Renal cortical epithelial cell (primary cell): ENCODE measurements at places on chromosomes 5 and 9. TPM values are rescaled to one million over a fixed set of nuclear protein-coding genes. Genes with fewer than 3 reads are reported as not detected.

TAF11L5 gene
- not detected in 2 replicates for total RNA-seq

FCN1 gene
- total RNA-seq = not detected in 2 replicates

TRPM6 gene
- total RNA-seq = 0.15 and 0.17 TPM in 2 replicates

PRUNE2 gene
- 30.4 and 38.8 TPM in 2 replicates for total RNA-seq

DNAH5 gene
- 3.6 and 7.7 TPM in 2 replicates for total RNA-seq

CYLC2 gene
- not detected in 2 replicates for total RNA-seq

KIF24 gene
- total RNA-seq = 1.9 and 3.5 TPM in 2 replicates

SLC36A3 gene
- not detected in 2 replicates for total RNA-seq

LHX2 gene
- not detected in 2 replicates for total RNA-seq

SNCB gene
- total RNA-seq = not detected in 2 replicates

FUT7 gene
- total RNA-seq = not detected in 2 replicates

DNA sequence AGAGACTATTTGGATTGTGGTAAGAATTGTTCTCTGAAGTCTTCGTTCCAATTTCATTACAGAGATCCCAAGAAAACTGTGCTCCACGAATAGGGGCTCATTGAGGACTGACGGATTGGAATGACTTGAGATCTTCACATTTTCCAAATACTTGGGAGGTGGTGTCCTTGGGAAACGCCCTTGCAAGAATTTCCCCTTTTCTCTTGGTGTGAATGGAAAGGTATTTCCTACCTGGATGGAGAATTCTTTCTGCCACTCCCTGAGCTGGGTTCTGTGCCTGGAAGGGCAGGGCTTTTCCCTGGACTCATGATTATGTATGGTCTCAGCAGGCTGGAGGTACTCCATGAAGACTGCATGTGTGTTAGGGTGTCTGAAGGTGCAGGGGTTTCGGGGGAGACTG is 53.9 kb downstream of the SNX18 start:
- no peak for DNase-seq

GRCh38 chr5:169571355-169571754 is 12.2 kb upstream of the SPDL1 start:
- DNase-seq = no peak

DNA sequence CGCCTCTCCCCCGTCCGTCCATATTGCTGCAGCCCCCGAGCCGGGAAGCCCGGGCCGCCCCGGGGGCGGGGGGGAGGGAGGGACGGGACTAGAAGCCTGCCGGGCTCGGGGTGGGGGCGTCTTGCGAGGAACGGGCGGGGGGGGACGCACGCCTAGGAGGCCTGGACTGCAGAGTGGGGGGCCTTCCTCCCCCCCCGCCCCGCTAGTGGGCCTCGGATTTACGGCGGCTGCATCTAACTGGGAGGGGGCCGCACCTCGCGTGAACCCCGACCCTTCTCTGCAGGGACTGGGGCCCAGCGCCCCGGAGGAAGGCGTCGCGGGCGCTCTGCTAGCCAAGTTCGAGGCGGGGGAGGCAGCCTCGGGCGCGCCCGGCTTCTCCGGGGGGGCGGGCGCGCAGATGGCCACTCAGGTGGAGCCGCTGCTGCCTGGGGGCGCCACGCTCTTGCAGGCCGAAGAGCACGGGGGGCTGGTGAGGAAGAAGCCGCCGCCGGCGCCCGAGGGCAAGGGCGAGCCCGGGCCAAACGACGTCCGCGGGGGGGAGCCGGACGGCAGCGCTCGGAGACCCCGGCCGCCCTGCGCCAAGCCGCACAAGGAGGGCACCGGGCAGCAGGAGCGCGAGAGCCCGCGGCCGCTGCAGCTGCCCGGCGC is at the start of gene LARP1:
TSS of gene LARP1 (plus strand) at position 17 of the 648 bp plus-strand sequence. CDS start at position 398, 381 bp downstream.
- DNase-seq = no peak

DNA sequence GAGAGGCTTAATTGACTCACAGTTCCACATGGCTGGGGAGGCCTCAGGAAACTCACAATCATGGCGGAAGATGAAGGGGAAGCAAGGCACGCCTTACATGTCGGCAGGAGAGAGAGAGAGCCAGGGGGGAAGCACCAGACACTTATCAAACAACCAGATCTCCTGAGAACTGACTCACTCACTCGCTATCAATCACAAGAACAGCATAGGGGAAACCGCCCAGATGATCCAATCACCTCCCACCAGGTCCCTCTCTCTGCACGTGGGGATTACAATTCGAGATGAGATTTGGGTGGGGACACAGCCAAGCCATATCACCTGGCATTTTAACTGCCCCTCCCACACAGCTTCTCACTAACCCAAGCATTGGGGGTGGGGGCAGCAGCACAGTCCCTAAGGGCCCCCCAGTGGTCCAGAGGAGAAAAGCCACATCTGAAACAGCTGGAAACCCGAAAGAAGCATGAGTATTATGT is 76.1 kb upstream of the ASS1 start:
- peak; percentile 21 for DNase-seq

GRCh38 chr5:150144246-150144801 is 11.3 kb downstream of the PDGFRB start:
- DNase-seq = no peak

- peak; percentile 76 for DNase-seq
These were observed 194.0 kb downstream of the EFNA5 start for GRCh38 chr5:107476783-107477182.

DNA sequence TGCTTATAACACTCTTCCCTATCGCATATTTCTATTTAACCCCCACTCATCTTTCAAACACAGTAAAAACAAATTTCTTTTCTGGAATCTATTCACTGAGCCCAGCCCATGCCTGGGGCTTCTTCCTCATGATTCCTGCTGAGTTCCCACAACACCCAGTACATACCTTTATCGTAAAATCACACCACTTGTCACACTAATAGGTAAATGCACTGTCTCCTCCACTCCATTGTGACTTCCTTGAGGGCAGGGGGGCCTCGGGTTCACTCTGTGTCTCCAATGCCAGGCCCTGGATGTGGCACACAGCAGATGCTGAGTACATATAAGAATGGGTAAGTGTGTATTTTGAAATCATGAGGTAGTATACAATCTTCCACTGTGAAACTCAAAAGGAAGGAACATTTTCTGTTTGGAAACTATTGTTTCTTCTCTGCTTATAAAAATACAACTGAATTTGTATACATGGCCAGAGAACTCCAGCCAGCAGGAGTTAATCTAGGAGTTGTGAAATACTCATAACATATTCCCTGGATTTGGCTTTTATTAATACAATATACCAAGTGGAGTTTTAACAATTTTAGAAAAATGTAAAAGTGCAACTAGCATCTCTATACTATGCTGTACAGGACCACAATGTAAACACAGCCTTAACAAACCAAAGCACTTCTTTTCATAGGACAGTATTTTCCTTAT is 7.2 kb downstream of the PLK2 start:
- DNase-seq = peak; percentile 65

DNA sequence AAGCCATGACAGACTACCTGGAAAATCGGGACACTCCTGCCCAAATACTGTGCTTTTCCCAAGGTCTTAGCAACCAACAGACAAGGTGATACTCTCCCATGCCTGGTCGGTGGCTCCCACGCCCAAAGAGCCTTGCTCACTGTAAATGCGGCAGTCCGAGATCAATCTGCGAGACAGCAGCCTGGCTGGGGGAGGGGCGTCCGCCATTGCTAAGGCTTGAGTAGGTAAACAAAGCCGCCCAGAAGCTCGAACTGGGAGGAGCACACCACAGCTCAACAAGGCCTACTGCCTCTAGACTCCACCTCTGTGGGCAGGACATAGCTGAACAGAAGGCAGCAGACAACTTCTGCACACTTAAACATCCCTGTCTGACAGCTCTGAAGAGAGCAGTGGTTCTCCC is 272.1 kb upstream of the CCNG1 start:
- no peak for DNase-seq

DNA sequence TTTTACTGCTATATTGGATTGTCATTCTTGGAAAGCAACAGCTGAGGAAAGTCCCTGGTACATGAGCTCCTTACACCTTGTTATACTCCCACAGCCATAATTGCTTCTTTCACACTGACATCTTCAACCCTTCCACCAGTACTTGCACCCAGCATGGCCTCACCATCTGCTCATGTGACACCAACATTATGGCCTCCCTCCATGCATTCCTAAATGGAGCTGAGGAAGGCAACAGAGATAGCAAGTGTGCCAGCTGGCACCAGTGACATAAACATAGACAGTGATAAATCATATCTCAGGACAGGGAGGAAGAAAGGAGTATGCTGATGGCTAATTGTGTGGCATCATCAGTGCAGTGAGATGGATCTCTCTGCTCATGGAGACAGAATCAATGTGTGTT is 119.5 kb downstream of the BAAT start:
- DNase-seq = no peak

GRCh38 chr5:179195561-179196404 is 135.6 kb downstream of the ZNF354C start:
- DNase-seq = no peak

GRCh38 chr5:14009575-14009974 is 65.1 kb upstream of the DNAH5 start:
- no peak for DNase-seq

- peak; percentile 60 for DNase-seq
These were observed 179.2 kb downstream of the RFK start for GRCh38 chr9:76215066-76215465.

DNA sequence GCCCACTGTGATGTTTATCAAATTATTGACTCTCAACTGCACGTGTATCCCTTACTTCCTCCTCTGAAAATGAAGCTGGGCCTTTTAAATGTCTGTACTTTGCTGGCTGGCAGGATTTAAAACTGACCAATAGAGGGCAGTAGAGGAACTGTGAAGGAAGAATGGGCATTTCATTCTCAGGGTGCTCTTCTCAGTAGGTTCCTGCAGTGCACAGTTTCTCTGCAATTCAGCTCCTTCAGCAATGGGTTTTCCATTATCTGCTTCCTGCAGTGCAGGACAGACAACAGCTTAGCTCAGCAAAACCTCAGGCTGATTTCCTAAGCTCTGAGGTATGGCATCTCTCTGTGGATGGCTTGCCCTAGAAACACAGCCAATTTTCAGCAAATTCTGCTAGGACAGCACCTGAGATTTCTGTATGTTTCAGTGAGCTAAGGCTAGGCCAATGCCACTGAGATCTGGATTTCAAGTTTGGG is 298.4 kb upstream of the PRDM9 start:
- DNase-seq = peak; percentile 68

DNA sequence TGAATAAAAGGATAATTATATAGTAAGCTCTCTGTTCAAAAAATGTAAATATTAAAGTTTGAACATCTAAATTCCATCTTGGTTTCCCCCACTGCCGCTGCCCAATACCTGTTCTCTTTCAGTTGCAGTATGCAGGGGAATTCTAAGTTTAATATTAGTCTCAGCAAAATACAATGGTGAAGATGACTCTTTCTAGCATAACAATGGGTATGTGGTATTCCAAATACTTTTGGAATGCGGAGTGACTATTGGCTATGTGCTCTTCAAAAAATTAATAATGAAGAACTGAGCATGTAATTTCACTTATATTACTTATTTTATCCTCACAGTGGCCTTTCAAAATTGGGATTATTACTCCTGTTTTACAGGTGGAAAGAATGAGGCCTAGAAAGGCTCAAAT is 3.4 kb downstream of the CDKN2B-AS1 start:
- no peak for DNase-seq

- no peak for DNase-seq
These were observed 357.8 kb downstream of the TMEM38B start for GRCh38 chr9:106052166-106052565.

DNA sequence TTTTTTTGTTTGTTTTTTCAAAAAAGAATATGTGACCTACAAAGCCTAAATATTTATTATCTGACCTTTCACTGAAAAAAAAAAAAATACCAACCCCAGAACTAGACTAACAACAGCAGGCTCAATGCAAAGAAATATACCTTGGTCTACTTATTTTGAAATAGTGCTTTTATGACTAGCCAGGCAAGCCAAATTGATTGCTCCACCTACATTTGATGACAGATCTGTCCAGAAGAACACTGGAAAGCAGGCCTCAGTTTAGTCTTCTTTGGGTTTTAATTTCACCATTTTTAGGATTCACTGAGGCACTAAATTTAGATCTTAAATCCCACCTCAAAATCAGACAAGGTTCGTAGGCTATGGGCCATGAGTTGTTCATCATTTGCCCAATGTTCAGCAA is 97.3 kb downstream of the PLPP1 start:
- DNase-seq = no peak

DNA sequence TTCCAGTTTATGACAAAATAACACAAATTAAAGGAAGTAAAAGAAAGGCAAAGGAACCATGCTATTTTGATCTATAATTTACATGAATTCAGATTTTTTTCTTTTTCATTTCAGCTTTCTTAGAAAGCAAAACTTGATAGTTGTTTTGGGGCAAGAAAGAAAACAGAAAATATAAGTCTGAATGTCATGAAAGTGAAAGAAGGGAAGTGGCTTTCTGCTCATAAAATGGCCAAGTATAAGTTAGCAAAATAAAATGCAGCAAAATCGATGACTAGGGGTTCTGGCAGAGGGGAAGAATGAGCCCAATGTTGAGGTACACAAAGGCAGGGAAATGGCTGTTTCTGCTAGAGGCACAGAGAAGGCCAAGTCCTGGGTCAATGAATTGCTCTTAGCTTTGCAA is 3.0 kb upstream of the IFNW1 start:
- DNase-seq = no peak

DNA sequence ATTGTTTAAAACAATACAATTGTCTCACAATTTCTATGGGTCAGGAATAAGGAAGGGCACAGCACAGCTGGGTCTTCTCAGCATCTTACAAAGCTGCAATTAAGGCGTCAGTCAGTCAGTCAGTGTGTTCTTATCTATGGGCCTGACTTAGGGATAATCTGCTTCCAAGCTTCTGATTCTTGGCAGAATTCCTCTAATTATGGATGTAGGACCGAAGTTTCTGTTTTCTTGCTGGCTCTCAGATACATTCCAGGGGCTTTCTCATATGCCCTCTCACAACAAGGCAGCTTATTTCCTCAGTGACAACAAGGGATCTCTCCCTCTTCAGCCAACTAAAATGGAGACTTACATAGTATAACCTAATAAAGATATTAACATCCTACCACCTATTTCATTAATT is 1925.3 kb upstream of the ACO1 start:
- no peak for DNase-seq

DNA sequence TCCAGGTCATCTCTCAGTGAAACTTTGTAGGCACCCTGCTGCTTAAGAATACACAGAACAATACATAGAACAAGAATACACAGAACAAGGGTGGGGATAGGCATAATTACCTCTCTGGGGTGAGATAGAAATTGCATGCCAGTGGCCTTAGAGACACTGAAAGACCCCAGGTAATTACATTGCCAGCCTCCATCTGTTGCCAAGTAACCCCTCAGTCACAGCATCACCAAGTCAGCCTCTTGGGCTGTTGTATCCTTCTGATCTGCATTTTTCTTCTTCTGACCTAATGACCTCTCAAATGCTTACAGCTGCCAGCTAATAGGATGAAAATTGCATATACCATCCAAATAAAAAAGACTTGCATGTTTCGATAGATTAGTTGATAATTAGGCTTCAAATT is 167.7 kb downstream of the GRIA1 start:
- DNase-seq = no peak

- DNase-seq = no peak
These were observed 71.1 kb upstream of the HSPB3 start for GRCh38 chr5:54384356-54384933.
